ENCODE measurements at places on chromosomes 3 and 15. TPM values are rescaled to one million over a fixed set of nuclear protein-coding genes. Genes with fewer than 3 reads are reported as not detected.

Gene DUOX2
- total RNA-seq, result 0.13 TPM

Gene FSIP1
- 0.60 TPM for total RNA-seq

Gene SERPINI2
- not detected for total RNA-seq

Gene RETNLB
- total RNA-seq, result not detected

Gene C15orf61
- 2.9 TPM for total RNA-seq

Gene IGSF11
- total RNA-seq, result 1.7 TPM

Gene SMCO1
- not detected for total RNA-seq

Gene SLC9C1
- 2.5 TPM for total RNA-seq

Gene CCDC71
- 32.0 TPM for total RNA-seq

Gene P2RY12
- total RNA-seq, result not detected

Gene CYP8B1
- total RNA-seq, result 0.16 TPM

Gene BCL6
- 11.2 TPM for total RNA-seq

Gene CPN2
- 0.09 TPM for total RNA-seq

Gene IQCF5
- not detected for total RNA-seq

Gene CALML4
- total RNA-seq, result 8.9 TPM
